ENCODE measurements at places on chromosomes 1 and 21.

- no peak for DNase-seq
- H3K27me3 ChIP-seq, result no peaks in the 10 kb centered on the region
- H3K36me3 ChIP-seq, result no peaks in the 10 kb centered on the region
- no peaks in the 10 kb centered on the region for H3K4me1 ChIP-seq
- no peak overlapping the region for H3K27ac ChIP-seq
Observed at GRCh38 chr1:53544728-53545515, 85.7 kb downstream of the DMRTB1 start.

- H3K4me1 ChIP-seq, result peaks cover 19% of the 10 kb centered on the region
- DNase-seq, result no peak
- H3K27ac ChIP-seq, result no peak overlapping the region
- H3K4me3 ChIP-seq, result no peak overlapping the region
- peaks cover 5% of the 10 kb centered on the region for H3K36me3 ChIP-seq
Observed at GRCh38 chr21:44708213-44708865, 3.0 kb downstream of the TSPEAR start.

DNA sequence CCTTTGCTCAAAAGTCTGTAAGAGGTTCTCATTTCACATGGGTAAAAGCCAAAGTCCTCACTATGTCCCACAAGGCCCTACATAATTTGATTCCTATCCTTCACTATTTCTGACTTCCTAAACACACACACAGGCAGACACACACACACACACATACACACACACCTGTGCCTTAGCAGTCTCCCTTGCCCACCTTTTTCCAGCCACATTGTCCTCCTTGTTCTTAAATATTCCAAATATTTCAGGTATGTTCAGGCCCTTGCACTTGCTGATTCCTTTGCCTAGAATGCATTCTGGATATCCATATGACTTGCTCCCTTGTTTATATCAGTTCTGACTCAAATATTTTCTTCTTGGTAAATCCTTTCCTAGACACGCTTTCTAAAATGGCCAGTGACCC is 54.6 kb downstream of the NTNG1 start:
- no peak overlapping the region for H3K27ac ChIP-seq
- H3K4me3 ChIP-seq, result no peak overlapping the region
- H3K27me3 ChIP-seq, result no peaks in the 10 kb centered on the region

DNA sequence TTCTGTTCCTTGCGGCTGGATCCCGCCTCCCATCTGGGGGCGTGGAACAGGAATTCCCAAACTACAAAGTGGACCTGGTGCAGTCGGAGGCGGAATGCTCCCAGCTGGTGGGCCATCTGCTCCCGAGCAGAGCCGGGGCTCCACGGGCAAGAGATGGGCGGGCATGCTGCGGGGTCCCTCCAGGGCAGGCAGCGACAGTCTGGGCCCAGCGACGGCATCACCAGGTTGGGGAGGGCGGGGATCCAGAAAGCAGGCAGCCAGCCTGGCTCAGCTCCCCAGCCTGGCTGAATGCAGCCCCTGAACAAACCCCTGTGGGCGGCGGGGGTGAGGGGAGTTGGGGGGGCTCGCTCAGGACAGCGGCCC is 3.6 kb downstream of the MEGF6 start:
- DNase-seq, result no peak
- no peak overlapping the region for H3K4me3 ChIP-seq
- peaks cover 4% of the 10 kb centered on the region for H3K4me1 ChIP-seq
- H3K36me3 ChIP-seq, result no peaks in the 10 kb centered on the region

GRCh38 chr1:11800391-11800755 is 5.4 kb downstream of the MTHFR start:
- H3K27me3 ChIP-seq, result no peaks in the 10 kb centered on the region
- no peak for DNase-seq
- H3K4me3 ChIP-seq, result no peak overlapping the region
- H3K4me1 ChIP-seq, result peaks cover 38% of the 10 kb centered on the region
- H3K27ac ChIP-seq, result no peak overlapping the region

DNA sequence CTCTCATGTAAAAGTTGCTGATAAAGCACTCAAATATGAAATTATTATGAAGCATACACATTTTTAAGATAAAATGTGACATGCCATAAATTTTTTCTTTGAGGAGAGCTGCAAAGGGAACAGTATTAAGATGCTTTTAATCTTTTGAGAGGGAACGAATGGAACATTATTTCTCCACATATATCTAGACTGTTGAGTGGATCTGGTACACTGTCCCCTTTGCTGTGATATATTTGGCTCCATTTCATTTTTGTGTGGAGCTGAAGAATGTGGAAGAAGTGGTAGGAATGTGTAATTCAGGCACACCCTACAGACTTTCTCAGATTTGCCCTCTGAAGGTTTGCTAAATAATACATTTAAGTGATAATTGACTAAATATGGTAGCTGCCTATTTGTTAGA is 31.7 kb downstream of the PGM1 start:
- no peak for DNase-seq
- no peak overlapping the region for H3K4me3 ChIP-seq
- no peak overlapping the region for H3K27ac ChIP-seq
- peaks cover 2% of the 10 kb centered on the region for H3K36me3 ChIP-seq
- H3K4me1 ChIP-seq, result peaks cover 5% of the 10 kb centered on the region

DNA sequence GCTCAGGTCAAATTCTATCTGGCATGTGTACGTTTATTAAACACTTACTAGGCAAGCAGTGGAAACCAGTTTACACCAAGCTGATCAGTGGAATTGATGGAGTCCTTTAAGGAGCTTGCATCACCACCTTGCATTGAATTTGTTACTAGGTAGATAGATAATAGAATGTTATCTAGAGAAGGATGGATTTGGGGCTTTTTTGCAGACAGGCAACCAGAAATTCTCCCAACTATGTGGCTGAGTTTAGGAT is 44.9 kb downstream of the HHAT start:
- H3K4me1 ChIP-seq, result peaks cover 37% of the 10 kb centered on the region
- peak; percentile 18 for DNase-seq
- H3K27ac ChIP-seq, result peak overlapping the region; percentile 99

- H3K27ac ChIP-seq, result no peak overlapping the region
- no peak overlapping the region for H3K4me3 ChIP-seq
- peaks cover 12% of the 10 kb centered on the region for H3K4me1 ChIP-seq
- peaks cover 52% of the 10 kb centered on the region for H3K27me3 ChIP-seq
- H3K36me3 ChIP-seq, result peaks cover 2% of the 10 kb centered on the region
Observed at GRCh38 chr1:15176120-15176519, 22.6 kb downstream of the TMEM51 start.

GRCh38 chr1:3431266-3431665 is 23.2 kb upstream of the ARHGEF16 start:
- no peak overlapping the region for H3K4me3 ChIP-seq
- no peaks in the 10 kb centered on the region for H3K4me1 ChIP-seq
- H3K36me3 ChIP-seq, result no peaks in the 10 kb centered on the region

DNA sequence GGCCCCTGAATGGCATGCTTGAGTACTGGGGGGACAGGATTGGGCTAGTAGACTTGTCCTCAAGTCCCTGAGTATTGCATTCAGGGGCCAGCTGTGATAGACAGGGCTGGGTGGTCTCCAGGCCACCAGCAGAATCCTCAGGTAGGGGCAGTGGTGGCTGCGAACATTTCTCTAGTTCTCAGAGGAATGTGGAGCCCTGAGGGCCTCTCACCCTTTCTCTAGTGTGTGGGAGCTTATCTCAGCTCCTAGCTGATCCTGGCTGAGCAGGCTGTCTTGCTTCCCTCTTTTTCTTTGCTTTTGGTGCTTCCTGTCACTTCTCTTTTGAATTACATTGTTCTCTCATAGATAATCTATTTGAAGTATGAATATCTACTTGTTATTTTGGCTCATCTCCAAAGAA is 30.0 kb upstream of the PM20D1 start:
- H3K27me3 ChIP-seq, result peaks cover 40% of the 10 kb centered on the region
- no peak for DNase-seq
- no peak overlapping the region for H3K27ac ChIP-seq
- no peaks in the 10 kb centered on the region for H3K4me1 ChIP-seq

DNA sequence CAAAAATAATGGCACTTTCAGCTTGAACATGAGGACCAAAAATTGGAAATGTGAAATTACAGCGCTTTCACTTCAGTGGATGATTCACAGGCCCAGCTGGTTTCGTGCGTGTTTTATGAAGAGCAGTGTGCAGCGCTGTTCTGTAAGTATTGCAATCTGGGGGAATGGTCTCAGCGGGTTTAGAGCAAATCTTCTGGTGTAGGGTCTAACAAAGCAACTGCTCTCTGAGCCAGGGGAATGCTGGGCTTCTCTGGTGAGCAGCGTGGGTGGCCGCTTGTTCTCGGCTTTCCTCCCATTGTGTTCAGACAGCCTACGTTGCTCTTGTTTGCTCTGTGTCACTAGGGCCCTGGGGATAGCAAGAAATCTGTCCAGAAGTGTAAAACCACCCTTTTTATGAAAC is 42.4 kb upstream of the GADD45A start:
- no peak overlapping the region for H3K4me3 ChIP-seq
- H3K36me3 ChIP-seq, result no peaks in the 10 kb centered on the region
- H3K27ac ChIP-seq, result no peak overlapping the region
- no peaks in the 10 kb centered on the region for H3K27me3 ChIP-seq
- no peaks in the 10 kb centered on the region for H3K4me1 ChIP-seq

GRCh38 chr1:184854036-184854435 is 99.4 kb upstream of the EDEM3 start:
- peaks cover 6% of the 10 kb centered on the region for H3K27me3 ChIP-seq
- H3K36me3 ChIP-seq, result peaks cover 2% of the 10 kb centered on the region
- no peak for DNase-seq
- peaks cover 3% of the 10 kb centered on the region for H3K4me1 ChIP-seq
- H3K27ac ChIP-seq, result no peak overlapping the region
